Spinal cord (tissue), 10 donors: ENCODE measurements at places on chromosomes 2 and 18. TPM values are rescaled to one million over a fixed set of nuclear protein-coding genes. Genes with fewer than 3 reads are reported as not detected.

The MSTN gene
- 1.8 TPM for polyA plus RNA-seq

The KCNS3 gene
- polyA plus RNA-seq: 20.2 TPM

The RAMP1 gene
- 131 TPM for polyA plus RNA-seq

The RND3 gene
- 41.3 TPM for polyA plus RNA-seq

The RUFY4 gene
- polyA plus RNA-seq: 0.67 TPM

The ACTG2 gene
- 5.5 TPM for polyA plus RNA-seq

The ATOH8 gene
- polyA plus RNA-seq: 16.8 TPM

The DOK6 gene
- polyA plus RNA-seq: 50.3 TPM

The MAP3K19 gene
- polyA plus RNA-seq: 8.9 TPM

The REG3G gene
- not detected for polyA plus RNA-seq

The ME2 gene
- polyA plus RNA-seq: 60.8 TPM

The PPP1R7 gene
- polyA plus RNA-seq: 101 TPM

The EFR3B gene
- polyA plus RNA-seq: 47.6 TPM

The NPPC gene
- 33.2 TPM for polyA plus RNA-seq

The NDUFS1 gene
- polyA plus RNA-seq: 80.2 TPM

The EPB41L3 gene
- polyA plus RNA-seq: 157 TPM

The IL1R1 gene
- 3.8 TPM for polyA plus RNA-seq

The DSC2 gene
- polyA plus RNA-seq: 4.2 TPM

The ANXA4 gene
- polyA plus RNA-seq: 25.4 TPM

The TMEM178A gene
- polyA plus RNA-seq: 55.0 TPM

The CAPN13 gene
- polyA plus RNA-seq: 0.65 TPM

The LYG1 gene
- 3.0 TPM for polyA plus RNA-seq

The NEUROD1 gene
- 5.4 TPM for polyA plus RNA-seq

The AQP12B gene
- polyA plus RNA-seq: 0.44 TPM

The CAPN14 gene
- 0.63 TPM for polyA plus RNA-seq

The FSIP2 gene
- polyA plus RNA-seq: 1.0 TPM

The STEAP3 gene
- polyA plus RNA-seq: 3.2 TPM

The PRSS56 gene
- 4.8 TPM for polyA plus RNA-seq

The NT5DC4 gene
- polyA plus RNA-seq: not detected

The SLC14A1 gene
- 1.2 TPM for polyA plus RNA-seq

The APLF gene
- polyA plus RNA-seq: 1.6 TPM

The SPR gene
- 7.8 TPM for polyA plus RNA-seq

The SLC20A1 gene
- 38.3 TPM for polyA plus RNA-seq

The FZD7 gene
- polyA plus RNA-seq: 20.5 TPM

The ZNF385B gene
- 8.6 TPM for polyA plus RNA-seq

The GPATCH11 gene
- polyA plus RNA-seq: 22.0 TPM

The HNMT gene
- polyA plus RNA-seq: 29.0 TPM

The IL1RL2 gene
- 1.5 TPM for polyA plus RNA-seq

The FOXI3 gene
- polyA plus RNA-seq: 0.26 TPM

The ZNF516 gene
- polyA plus RNA-seq: 33.8 TPM

The TDRD15 gene
- polyA plus RNA-seq: 0.08 TPM

The LGALSL gene
- 50.2 TPM for polyA plus RNA-seq

The FEV gene
- 0.11 TPM for polyA plus RNA-seq

The CMPK2 gene
- 6.6 TPM for polyA plus RNA-seq

The DCDC2C gene
- polyA plus RNA-seq: 0.73 TPM

The MOGAT1 gene
- 0.20 TPM for polyA plus RNA-seq

The SETBP1 gene
- polyA plus RNA-seq: 24.7 TPM

The NIFK gene
- polyA plus RNA-seq: 44.9 TPM

The G6PC2 gene
- polyA plus RNA-seq: 0.09 TPM

The ASAP2 gene
- polyA plus RNA-seq: 34.4 TPM

The MARCHF4 gene
- polyA plus RNA-seq: 40.1 TPM
